ENCODE measurements at places on chromosomes 1 and 21.
A peak's percentile ranks its signal among the peaks of the same experiment; 100 is the strongest.

DNA sequence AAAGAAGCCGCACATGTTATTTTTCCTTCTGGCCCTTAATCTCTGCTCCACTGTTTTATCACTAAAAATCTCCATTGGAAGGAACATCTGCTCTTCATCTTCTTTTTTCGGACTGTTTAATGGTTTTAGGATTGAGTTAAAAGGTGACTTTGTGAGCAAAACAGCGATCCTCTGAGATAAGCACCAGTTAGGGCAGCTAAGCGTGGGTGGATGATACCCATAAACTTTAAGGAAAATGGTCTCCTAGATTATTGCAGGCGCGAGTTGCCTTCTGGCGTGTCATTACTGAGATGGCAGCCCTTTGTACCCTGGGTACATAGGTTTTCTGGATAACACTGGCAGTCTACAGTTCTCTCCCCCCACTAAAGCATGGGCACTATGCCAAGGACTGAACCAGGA lies 44.0 kb upstream of the HMGB4 start:
- DNase-seq, result no peak

DNA sequence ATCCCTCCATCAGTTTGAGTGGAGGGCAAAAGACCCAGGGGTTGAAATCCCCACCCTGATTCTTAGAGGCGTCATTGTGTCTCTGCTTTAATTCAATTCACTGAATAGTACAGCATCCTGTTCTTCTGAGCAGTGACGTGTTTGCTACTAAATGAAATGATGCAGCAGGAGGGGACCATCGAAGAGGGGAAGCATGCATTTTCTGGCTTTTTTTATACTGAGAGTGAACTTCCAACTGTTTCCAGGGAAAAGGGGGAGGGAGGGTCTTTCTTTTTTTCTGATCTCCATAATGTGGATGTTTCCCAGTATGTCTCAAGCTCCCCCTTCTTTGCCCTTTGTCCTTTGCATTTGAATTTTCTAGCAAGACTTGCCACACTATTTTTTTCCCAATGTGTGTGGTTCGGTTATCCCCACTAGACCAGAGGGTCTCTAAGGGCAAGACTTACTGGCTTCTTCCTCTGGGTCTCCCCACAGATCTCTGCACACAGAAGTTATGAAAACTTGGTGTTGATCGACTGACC lies 2.7 kb downstream of the INTS3 start:
- no peak for DNase-seq

- DNase-seq, result no peak
Observed at GRCh38 chr1:147882535-147882934, 20.1 kb upstream of the GJA8 start.

DNA sequence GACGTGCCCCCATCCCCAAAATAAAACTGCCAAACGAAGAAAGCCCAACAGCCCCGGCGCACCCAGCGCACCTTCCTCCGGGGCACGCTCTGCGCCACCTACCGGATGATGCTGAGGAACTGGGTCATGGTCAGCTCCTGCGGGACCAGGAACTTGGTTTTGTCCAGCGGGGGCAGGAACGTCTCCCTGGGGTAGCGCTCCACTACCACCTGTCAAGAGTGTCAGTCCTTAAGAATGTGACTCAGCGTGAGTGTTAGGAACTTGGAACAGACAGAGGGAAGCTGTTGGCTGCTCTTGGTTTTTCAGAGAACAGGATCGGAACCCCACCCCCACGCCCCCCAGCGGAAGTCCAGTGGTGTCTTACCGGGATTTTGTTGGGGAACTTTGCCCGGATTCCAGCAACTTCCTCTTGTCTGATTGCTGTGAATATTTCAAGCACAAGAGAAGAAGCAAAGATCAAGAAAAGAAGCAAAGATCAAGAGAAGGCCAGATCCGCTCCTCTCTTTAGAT lies 431 bp downstream of the MAP1LC3C start:
- DNase-seq, result peak; percentile 96

GRCh38 chr1:215082532-215083382 lies at the start of gene KCNK2:
Gene KCNK2, plus strand, starts transcription at chr1:215082737. Its CDS starts 649 bp downstream, at chr1:215083386.
- peak; percentile 22 for DNase-seq

DNA sequence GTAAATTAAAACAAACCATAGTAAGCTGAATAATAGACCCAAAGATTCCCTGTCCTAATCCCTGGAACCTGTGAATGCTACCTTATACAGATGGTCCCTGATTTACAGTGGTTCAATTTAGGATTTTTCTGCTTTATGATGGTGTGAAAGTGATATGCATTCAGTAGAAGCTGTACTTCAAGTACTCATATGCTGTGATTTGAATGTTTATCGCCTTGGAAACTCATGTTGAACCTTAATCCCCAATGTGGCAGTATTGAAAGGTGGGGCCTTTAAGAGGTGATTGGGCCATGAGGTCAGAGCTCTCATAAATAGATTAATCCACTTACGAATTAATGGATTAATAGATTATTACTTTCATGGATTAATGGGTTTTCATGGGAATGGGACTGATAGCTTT lies 10.6 kb upstream of the RRP15 start:
- no peak for DNase-seq

- no peak for DNase-seq
Observed at GRCh38 chr1:87599569-87599968, 270.9 kb downstream of the LMO4 start.

Data from lower leg skin (tissue), 4 donors.